ENCODE measurements at places on chromosomes 5 and 9.

GRCh38 chr5:138937392-138938387, 62.6 kb upstream of the LRRTM2 start:
- no peak for DNase-seq

DNA sequence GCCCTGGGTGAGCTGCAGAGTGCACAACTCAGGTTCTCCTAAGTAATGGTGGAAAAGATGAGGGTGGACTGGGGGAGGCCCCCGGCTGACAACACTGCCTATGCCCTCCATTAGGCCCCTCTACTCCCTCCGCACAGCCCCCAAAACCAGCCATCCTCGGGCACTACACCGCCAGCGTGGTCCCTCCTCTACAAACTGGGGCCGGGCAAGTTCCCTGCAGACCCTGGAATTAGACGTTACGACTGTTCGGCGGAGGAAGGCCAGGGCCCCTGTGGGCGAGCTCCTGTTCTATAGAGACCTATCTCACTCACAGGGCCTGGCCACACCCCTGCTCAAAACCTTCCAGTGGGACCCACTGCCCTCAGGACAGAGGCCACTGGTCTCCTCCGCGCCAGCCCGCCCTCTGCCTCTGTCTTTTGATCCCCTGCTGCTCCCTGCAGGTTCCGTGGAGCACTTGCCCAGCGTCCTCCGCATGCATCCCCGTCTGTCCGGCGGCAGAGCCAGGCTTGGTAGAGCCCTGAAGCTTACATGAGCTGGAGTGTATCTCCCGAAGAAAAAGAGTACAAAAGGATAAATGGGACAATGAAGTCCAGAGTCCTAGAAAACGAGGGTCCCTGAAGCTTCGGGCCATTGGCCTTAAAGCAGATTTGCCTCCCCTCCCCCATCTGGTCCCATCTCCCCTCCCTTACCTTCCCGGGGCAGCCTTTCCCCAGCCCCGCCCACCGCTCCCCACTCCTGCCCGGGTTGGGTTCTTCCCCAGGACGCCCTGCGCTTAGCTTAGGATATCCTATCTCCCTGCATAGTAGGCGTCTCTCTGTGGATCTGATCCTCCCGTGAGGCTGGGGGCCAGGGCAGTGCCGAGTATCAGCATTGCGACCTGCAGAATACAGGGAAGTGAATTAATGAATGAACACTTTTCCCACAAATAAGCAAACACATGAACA, 71.3 kb downstream of the HRH2 start:
- DNase-seq = no peak

GRCh38 chr9:121798941-121799340, 147.5 kb downstream of the DAB2IP start:
- no peak for DNase-seq

GRCh38 chr9:133803745-133804144, 65.6 kb upstream of the SARDH start:
- no peak for DNase-seq

DNA sequence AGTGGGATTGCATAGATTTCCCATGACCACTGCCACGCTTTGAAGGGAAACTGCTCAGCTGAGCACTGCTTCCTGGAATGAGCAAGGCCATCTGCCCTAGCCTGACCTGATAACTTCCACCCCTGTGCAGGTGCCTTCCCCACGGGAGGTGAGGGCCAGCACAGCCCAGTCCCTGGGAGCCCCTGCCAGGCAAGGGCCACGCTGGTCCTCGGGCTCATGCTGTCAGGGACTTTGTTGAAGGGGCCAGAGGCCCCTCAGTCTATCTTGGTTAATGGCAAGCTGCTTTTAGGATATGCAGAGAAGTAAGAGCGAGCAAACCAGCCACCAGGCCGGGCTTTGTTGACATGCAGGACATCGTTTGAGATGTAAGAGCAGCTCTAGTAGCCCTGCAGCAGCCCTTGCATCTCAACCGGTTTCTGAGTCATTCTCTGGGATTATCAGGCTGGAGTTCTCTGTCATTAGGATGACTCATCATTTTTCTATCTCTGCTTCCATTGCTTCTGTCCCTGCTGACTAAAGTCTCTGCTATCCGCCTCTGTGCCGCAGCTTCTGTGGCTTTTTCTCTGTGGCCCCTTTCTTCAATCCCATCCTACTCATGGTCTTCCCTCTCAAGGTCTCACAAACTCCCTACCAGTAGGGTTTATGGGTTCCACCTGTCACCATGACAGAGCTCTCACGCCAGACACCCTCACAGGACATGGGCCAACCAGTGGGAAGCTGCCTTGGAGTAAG, 30.6 kb upstream of the IQGAP2 start:
- DNase-seq = peak; percentile 89

DNA sequence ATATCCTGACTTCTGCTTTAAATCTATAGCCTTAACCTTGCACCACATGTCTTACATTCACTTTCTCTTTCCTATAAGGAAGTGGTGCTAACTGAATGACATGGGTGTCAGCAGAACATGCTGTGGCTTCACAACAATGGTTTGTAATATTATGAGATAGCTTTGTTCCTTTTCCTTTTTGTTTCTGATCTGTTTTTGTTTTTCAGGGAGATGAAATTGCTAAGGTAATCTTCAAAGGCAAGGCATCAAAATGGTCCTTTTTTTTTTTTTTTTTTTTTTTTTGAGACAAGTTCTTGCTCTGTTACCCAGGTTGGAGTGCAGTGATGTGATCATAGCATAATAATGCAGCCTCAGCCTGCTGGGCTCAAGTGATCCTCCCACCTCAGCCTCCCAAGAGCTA, 53.6 kb upstream of the RANBP6 start:
- no peak for DNase-seq

- no peak for DNase-seq
Observed at GRCh38 chr9:109166771-109167601, at the start of gene FRRS1L. TSS of gene FRRS1L (minus strand) at chr9:109167249. CDS start at chr9:109167138, 111 bp downstream.

GRCh38 chr5:10987276-10987924, 226.4 kb upstream of the DAP start:
- no peak for DNase-seq

DNA sequence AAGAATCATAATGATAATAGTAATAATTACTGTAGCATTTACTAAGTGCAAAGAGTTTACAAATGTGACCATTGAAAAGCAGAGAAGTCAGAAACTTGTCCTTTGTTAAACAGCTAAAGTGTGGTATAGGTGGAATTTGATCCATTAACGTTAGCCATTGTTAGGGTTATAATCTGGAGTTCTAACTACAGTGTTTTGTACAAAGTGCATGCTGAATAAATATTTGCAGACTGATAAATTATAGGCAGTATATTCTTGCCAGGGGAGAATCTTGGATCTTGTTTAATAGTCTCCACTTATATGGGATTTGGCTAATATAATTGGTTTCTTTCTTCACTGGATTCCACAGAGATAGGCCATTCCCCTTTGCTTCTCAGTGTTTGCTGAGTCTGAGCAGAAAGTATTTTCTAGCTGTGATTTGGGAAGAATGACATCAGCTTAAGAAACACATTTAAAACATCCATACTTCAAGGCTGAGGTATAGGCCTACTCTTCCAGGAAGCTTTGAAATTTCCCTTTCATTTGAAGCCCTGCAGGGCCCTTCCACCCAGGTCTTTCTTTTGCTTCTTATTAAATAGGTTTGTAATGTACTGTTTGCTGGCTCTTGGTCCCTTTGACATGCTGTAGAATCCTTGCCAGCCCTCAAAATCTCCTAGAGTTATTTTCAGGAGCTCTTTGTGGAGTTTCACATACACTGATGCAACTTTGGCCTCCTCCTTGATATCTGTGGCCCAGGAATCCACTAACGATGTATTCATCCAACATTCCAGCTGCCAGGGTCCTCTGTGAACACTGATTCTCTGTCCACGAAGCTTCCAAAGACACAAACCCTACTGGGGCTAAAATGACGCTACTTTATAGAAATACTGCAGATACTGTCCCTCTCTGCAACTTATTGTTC, 51.4 kb downstream of the ATP10B start:
- DNase-seq = no peak

- DNase-seq = no peak
Observed at GRCh38 chr9:36744678-36745077, 172.0 kb downstream of the MELK start.

- DNase-seq = peak; percentile 50
Observed at GRCh38 chr5:133289686-133290367, 238.0 kb downstream of the HSPA4 start.

- DNase-seq = peak; percentile 67
Observed at GRCh38 chr5:135127439-135128240, 93.6 kb upstream of the PITX1 start.

- peak; percentile 75 for DNase-seq
Observed at GRCh38 chr9:69104830-69105527, 69.1 kb upstream of the TJP2 start.

DNA sequence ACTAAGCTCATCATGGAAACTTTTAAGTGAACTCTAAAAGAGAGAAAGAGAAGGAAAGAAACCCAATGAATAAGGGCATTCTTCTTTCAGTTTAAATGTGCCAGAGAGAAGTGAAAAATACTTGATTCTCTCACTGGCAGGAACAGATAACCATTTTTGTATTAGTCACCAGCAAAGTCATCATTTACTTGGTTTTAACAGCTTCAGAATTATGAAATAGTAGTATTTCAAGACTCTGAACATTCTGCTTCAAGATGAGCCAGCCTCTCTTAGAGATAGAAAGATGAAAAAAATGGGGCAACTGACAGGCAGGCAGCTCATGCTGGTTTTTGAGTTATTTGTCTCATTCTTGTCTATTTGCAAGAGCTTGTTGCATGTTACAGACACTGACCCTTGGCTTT, 103.5 kb downstream of the GCNT1 start:
- no peak for DNase-seq

GRCh38 chr9:25648116-25648515, 30.1 kb downstream of the TUSC1 start:
- DNase-seq = no peak

- DNase-seq = no peak
Observed at GRCh38 chr5:173888473-173889131, 453 bp downstream of the CPEB4 start.

DNA sequence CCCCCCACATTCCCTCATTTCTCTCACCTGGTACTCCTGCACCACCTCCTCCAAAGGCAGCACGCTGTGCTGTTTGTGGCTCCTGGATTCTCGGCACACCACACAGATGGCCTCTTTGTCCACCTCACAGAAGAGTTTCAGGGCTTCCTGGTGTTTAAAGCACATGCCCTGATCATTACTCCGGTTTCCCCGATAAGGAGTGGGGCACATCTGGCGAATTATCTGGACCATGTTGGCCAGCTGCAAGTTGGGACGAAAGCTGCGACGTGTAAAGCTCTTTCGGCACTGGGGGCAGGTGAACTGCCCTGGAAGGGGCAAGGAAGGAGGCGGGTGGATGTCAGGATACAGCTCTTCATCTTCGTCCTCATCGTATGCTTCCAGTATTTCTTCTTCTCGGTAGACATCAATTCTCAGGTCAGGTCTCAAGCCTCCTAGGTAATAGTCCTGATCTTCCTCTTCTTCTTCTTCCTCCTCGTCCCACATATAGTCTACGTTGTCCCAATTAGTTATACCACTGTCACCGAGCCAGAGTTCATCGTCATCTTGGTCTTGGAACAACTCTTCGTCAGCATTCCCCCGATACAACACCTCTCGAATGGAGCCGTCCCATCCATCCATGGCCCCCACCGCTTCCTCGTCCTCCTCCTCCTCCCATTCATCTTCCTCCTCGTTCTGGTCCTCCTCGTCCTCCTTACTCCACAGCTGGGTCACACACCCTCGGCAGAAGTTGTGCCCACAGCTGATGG, 796 bp downstream of the TRIM52 start:
- no peak for DNase-seq

GRCh38 chr5:119332978-119333401, 22.8 kb upstream of the TNFAIP8 start:
- DNase-seq = peak; percentile 66

DNA sequence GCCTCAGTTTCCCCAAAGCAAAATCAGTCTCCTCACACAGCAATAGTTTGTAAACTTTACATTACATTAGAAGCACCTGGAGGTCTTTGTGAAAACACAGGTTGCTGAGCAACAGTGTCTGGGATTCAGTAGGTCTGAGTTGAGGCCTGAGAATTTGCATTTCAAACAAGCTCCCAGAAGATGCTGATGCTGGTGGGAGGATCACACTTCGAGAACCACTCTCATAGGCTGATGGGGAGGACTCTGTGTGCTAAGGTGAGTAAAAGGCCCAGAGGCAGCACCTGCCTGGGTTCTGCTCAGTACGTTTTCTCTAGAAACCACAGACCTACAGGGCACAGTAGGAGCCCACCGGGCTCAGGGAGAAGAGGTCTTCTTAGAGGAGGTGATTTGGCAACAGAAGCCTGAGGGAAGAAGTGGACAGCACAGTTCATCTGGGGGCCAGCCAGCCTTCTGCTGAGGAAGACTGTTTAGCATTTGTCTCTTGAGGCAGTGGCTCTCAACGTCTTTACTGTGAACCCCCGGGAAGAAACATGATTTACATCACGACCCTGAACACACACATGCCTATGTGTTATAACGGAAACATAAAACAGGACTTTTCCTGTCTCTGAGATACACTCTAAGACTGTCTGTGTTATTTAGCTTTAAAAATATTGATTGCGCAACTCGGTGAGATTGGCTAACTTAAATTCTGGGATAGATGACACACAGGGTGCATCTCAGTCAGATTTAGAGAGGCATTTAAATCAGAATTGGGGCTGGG, 24.8 kb upstream of the DENND1A start:
- no peak for DNase-seq

GRCh38 chr5:35228310-35228709, 2.0 kb downstream of the PRLR start:
- no peak for DNase-seq

- DNase-seq = no peak
Observed at GRCh38 chr5:6752782-6753181, 39.5 kb downstream of the TENT4A start.

DNA sequence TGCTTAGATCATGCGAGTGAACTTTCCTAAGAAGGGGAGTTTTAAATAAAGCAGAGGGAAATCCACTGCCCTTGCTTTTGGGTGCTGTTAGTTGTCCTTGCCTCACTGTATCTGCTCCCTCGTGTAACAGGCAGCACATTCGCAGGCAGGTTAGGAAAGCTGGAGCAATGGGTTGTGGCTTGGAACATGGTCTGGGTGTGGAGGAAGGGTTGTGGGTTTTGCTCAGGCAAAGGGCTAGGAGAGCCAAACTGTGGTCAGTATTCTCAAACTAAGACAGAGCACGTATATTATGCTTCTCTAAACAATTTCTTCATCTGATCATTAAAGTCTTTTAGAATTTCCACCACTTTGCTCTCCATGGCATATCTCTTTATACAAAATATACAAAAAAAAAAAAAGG, 135.7 kb downstream of the FANCC start:
- no peak for DNase-seq

GRCh38 chr5:94900006-94900505, 281.6 kb downstream of the SLF1 start:
- DNase-seq = no peak

DNA sequence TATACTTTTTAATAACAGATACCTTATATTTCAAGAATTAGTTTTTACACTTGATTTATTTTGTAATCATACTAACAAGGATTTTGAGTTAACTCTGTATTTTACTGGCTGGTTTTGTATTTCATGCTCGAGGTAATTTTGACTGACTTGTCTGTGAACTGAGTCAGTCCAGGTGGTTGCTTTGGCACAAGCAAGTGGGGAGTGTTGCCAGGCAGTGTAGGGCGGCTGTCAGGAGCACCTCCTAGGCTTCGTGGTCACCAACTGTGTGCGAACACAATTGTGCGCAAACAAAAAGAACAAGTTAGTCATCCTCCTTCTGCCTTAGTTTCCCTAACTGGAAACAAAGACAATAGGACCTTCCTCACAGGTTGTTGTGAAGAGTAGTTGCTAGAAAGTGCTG, 286.3 kb downstream of the ADGRV1 start:
- DNase-seq = peak; percentile 6

- DNase-seq = no peak
Observed at GRCh38 chr5:123438244-123438643, 15.0 kb upstream of the CEP120 start.

GRCh38 chr5:62473209-62473608, 60.6 kb downstream of the IPO11 start:
- no peak for DNase-seq

- no peak for DNase-seq
Observed at GRCh38 chr5:158753354-158753753, 346.4 kb downstream of the EBF1 start.
